ENCODE measurements at places on chromosomes 4 and X. TPM values are rescaled to one million over a fixed set of nuclear protein-coding genes. Genes with fewer than 3 reads are reported as not detected.

Gene FRMD7
- total RNA-seq, result not detected

DNA sequence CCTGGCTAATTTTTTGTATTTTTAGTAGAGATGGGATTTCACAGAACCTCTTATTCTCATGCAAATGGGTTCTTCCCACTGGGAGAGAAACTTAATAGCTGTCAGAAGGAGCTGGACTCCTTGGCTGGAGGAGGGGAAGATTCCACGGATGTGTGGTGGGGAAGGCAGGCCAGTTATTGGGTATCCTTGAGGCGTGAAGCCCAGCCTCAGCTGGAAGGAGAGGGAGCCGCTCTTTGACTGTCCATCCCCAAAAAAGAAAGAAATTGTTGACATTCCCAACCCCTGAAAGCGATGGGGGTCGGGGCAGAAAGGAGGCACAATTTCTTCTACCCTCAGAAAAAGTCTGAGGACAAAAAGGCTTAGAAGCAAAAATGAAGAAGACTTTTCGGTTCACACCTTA, 983.1 kb upstream of the PABPC4L start:
- H3K27me3 ChIP-seq, result no peaks in the 10 kb centered on the region
- no peak overlapping the region for H3K4me3 ChIP-seq
- no peak overlapping the region for H3K27ac ChIP-seq
- no peaks in the 10 kb centered on the region for H3K4me1 ChIP-seq
- no peak for DNase-seq

- no peak overlapping the region for H3K4me3 ChIP-seq
- H3K36me3 ChIP-seq, result no peaks in the 10 kb centered on the region
- no peak overlapping the region for H3K27ac ChIP-seq
Observed at GRCh38 chrX:129093706-129094105, 429.6 kb downstream of the SMARCA1 start.

DNA sequence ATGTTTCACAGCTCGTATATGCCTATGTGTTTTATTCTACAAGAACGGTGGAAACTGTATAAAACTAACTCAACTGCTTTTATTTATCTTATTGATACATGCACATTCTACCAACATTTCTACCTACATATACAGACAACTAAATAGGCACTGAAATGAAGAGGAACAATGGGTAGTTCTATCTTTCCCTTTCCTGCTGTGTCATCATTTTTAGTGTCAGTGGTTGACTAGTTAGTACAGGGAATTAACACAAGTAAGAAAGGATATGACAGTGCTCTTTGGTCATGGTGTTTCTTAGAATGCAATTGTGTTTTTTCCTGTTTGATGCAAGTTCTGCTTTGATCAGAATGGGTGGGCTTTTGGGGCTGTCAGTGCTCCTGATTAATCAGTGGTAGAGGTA, 293.8 kb upstream of the CTSO start:
- H3K4me1 ChIP-seq, result no peaks in the 10 kb centered on the region
- H3K4me3 ChIP-seq, result no peak overlapping the region
- H3K36me3 ChIP-seq, result no peaks in the 10 kb centered on the region
- no peak for DNase-seq
- H3K27me3 ChIP-seq, result no peaks in the 10 kb centered on the region

Gene HPGDS
- 0.37 TPM for total RNA-seq

DNA sequence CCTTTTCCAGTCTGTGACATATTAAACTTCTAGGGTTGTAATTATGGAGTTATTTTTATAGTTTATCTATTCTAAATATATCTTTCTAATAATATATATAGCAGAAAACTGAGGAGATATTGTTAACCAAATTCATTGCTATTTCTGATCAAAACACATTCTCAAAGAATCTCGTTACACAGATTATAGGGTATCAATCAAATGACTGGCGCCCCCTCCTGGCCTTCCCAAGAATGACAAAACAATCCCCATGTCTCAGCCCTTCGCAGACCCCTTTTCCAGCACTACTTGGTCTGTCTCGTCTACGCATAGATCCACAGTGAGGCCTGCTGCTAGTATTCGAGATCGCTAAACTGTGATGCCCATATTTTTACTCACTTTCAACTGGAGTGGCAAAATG, 209.3 kb downstream of the GPC3 start:
- no peaks in the 10 kb centered on the region for H3K4me1 ChIP-seq
- no peaks in the 10 kb centered on the region for H3K36me3 ChIP-seq
- no peak overlapping the region for H3K4me3 ChIP-seq
- H3K27me3 ChIP-seq, result no peaks in the 10 kb centered on the region
- no peak for DNase-seq
- no peak overlapping the region for H3K27ac ChIP-seq

DNA sequence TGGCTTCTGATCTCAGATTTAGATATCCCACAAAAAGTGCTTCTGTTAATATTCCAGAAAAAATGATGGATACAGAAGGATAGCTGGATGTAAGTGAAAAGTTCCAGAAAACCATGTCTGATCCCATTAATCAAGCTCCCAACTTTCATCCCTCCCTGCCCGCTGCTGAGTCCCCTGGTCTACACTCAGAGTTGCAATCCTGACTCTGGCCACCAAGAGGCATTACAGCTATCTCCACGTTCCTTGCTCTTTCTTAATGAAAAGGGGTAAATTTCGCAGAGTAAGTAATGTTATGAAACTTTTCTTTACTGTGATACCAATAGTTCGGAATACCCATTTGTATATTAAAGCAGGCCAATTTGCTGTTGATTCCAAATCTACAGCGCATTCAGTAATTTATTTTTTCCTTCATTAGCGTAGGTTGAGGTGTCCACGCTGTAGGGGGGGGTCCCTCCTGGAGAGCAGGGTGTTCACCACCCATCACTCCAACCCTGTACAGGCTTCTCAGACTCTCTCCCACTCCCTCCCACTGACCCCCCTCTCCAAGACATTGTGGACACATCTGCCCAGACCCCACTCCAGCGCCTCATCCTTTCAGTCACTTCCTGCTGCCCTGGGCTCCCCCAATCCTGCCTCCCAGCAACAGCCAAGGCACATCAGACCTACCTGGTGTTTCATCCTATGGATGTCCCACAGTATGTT, 55.1 kb downstream of the RAB40A start:
- DNase-seq, result no peak
- peak overlapping the region; percentile 86 for H3K4me3 ChIP-seq
- H3K27me3 ChIP-seq, result peaks cover 6% of the 10 kb centered on the region
- H3K36me3 ChIP-seq, result no peaks in the 10 kb centered on the region

DNA sequence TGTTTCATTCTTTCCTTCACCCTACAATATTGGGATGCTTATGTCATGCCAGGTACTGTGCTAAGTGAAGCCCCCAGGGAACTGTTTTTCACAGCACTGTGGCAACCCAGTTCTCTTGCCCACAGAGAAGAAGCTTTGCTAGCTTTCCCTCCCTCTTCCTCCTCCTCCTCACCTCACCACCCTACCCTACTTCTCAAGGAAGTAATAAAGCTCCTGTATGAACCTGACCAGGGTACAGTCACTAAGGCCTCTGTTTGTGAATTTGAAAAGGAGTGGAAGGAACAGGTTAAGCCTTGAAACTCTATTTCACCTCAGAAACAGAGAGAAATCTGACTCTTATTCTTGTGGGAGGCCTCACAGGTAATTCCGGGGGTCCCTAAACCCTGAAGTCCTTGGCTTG, 219.4 kb upstream of the RADX start:
- H3K27ac ChIP-seq, result no peak overlapping the region
- H3K4me3 ChIP-seq, result no peak overlapping the region
- DNase-seq, result no peak
- H3K36me3 ChIP-seq, result no peaks in the 10 kb centered on the region

Gene CDKL5
- 0.76 TPM for total RNA-seq

- H3K4me1 ChIP-seq, result peaks cover 9% of the 10 kb centered on the region
- no peak overlapping the region for H3K27ac ChIP-seq
- no peak for DNase-seq
- peaks cover 12% of the 10 kb centered on the region for H3K36me3 ChIP-seq
- H3K27me3 ChIP-seq, result peaks cover 66% of the 10 kb centered on the region
Observed at GRCh38 chr4:80192937-80193336, 4.4 kb upstream of the PRDM8 start.

Gene AGTR2
- not detected for total RNA-seq

DNA sequence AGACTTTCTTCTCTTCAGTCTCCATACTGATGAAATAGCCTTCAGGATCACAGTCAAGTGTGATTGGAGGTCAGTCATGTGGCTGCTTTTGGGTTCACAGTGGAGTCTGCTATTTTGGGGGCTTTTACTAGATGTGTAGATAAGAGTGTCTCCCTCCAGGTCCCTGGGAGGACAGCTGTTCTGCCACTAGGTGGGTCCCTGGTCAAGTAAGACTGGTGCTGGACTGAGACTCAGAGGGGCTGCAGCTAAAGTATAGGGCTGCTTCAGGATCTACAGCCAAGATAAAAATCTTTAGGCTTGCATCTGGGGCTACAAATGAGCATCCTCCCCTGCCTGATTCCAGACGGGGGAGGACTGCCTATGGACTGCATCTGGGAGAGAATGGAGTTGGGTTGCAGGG, 200.7 kb upstream of the ANKRD50 start:
- H3K36me3 ChIP-seq, result no peaks in the 10 kb centered on the region
- no peak for DNase-seq
- H3K27ac ChIP-seq, result no peak overlapping the region
- no peaks in the 10 kb centered on the region for H3K4me1 ChIP-seq
- no peak overlapping the region for H3K4me3 ChIP-seq

DNA sequence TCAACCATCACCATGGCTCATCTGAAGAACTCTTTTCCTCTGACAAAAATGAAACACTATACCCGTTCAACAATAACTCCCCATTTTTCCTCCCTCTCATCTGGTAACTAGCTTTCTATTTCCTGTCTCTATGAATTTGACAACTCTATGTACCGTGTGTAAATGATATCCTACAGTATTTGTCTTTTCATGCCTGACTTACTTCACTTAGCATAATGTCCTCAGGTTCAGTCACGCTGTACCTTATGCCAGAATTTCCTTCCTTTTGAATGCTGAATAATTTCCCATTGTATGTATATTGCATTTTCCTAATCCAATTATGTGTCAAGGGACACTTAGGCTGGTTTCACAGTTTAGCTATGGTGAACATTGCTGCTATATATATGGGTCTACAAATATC, 18.2 kb downstream of the MAGEA9 start:
- H3K36me3 ChIP-seq, result no peaks in the 10 kb centered on the region
- no peak overlapping the region for H3K4me3 ChIP-seq
- H3K27ac ChIP-seq, result no peak overlapping the region
- peaks cover 1% of the 10 kb centered on the region for H3K27me3 ChIP-seq
- H3K4me1 ChIP-seq, result peaks cover 23% of the 10 kb centered on the region

DNA sequence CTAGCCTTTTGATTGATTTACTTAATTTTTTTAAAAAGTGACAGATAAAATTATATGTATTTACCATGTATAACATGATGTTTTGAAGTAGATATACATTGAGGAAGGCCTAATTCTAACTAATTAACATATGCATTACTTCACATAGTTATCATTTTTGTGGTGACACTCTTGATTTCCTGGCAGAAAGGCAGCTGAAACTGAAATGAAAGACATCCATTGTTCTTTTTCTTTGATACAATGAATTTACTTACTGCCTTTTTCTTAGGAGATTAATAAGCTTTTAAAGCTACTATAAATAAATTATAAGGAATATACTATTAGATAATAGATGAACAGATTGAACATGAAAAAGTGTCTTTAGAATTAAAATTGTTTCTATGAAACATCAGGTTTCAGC, 26.7 kb downstream of the ANKRD50 start:
- H3K4me3 ChIP-seq, result no peak overlapping the region
- peaks cover 10% of the 10 kb centered on the region for H3K4me1 ChIP-seq
- no peak overlapping the region for H3K27ac ChIP-seq
- DNase-seq, result no peak
- H3K36me3 ChIP-seq, result no peaks in the 10 kb centered on the region

Gene ALPK1
- total RNA-seq, result 3.8 TPM

Gene CENPVL2
- not detected for total RNA-seq

DNA sequence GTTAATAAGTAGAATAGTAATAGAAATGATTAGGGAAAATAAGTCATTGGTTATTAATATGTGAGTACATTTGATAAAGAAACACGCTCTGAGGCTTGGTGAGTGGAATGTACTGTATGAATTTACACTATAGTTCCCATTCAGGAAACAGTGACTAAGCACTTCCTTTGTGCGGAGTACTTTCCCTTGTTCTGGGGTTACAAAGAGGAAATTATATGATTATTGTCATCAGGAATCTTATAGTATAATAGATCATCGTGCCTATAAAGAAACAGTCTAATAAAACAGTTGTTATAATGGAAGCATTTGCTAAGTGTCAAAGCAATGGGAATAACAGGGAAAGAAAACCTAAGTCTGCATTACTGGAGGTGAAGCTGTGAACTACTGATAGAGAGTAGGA, 138.0 kb downstream of the RPA4 start:
- no peaks in the 10 kb centered on the region for H3K4me1 ChIP-seq
- H3K4me3 ChIP-seq, result no peak overlapping the region

Gene CTAG2
- total RNA-seq, result not detected

- H3K4me1 ChIP-seq, result no peaks in the 10 kb centered on the region
- H3K27me3 ChIP-seq, result no peaks in the 10 kb centered on the region
- H3K4me3 ChIP-seq, result no peak overlapping the region
- DNase-seq, result no peak
- H3K36me3 ChIP-seq, result no peaks in the 10 kb centered on the region
- no peak overlapping the region for H3K27ac ChIP-seq
Observed at GRCh38 chrX:84611843-84612636, 109.8 kb upstream of the HDX start.

DNA sequence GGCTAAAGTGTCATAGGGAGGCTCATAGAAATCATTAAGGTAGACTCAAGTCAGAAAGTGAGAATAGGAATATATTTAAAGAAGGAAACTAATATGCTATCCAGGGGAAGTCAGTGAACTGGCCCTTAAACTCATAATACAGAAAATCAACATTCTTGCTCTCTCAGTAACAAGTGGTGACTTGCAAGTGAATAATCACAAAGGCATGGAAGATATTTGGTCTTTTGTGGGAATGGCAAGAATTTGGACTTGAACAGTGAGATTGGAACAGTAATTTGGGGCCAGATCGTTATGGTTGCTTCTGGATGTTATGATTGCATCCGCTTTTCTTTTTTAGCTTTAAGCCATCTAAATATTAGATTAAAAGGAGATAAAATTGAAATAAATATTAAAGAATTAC, 103.8 kb downstream of the TBC1D19 start:
- no peaks in the 10 kb centered on the region for H3K4me1 ChIP-seq
- H3K4me3 ChIP-seq, result no peak overlapping the region
- H3K27ac ChIP-seq, result no peak overlapping the region
- H3K27me3 ChIP-seq, result no peaks in the 10 kb centered on the region
- H3K36me3 ChIP-seq, result no peaks in the 10 kb centered on the region

GRCh38 chrX:40683245-40683644, 35.9 kb upstream of the CXorf38 start:
- H3K4me3 ChIP-seq, result no peak overlapping the region
- peaks cover 42% of the 10 kb centered on the region for H3K36me3 ChIP-seq
- no peak overlapping the region for H3K27ac ChIP-seq
- H3K4me1 ChIP-seq, result peaks cover 15% of the 10 kb centered on the region

DNA sequence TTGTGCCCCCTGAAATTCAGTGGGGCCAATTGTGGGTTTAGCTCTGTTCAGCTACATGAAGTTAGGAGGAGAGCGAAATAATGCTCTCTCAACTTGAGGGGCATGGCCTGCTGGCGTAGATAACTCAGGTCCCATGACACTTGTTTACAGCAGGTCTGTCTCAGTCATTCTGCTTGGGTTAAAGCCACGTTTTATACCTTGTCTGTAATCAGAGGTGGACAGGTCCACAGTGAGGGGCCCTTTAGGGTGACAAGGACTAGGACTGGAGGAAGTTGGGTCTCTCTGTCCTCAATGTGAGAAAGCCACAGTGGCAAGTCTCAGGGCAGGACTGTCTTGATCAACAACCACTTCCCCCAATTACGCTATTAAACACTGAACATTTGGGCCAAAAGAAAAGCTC, 49.0 kb downstream of the PDHA1 start:
- no peaks in the 10 kb centered on the region for H3K36me3 ChIP-seq
- H3K27me3 ChIP-seq, result no peaks in the 10 kb centered on the region
- no peaks in the 10 kb centered on the region for H3K4me1 ChIP-seq
- no peak for DNase-seq
- no peak overlapping the region for H3K4me3 ChIP-seq
- H3K27ac ChIP-seq, result no peak overlapping the region

Gene PDE6B
- 13.3 TPM for total RNA-seq

Measured in activated T-helper 2 cell treated with anti-CD3 and anti-CD28 coated beads, Interferon-gamma antibody, Interleukin-2, Interleukin-4, amounts not matched to agents 10 μg/mL and 5 μg/mL and 100 μg/mL, durations not matched to agents 14 hours and 24 hours and 36 hours (primary cell).